Stimulated activated CD4-positive, alpha-beta T cell treated with anti-CD3 and anti-CD28 coated beads, Interleukin-4, amount 100 ng/mL, for 24 hours (primary cell): ENCODE measurements at places on chromosomes 7 and 10.

- no peak for DNase-seq
Observed at GRCh38 chr10:58622246-58622645, 109.6 kb downstream of the BICC1 start.

- DNase-seq: no peak
Observed at GRCh38 chr10:132833421-132834111, 47.6 kb upstream of the NKX6-2 start.

- no peak for DNase-seq
Observed at GRCh38 chr10:122149561-122150505, 121.3 kb upstream of the BTBD16 start.

- DNase-seq: no peak
Observed at GRCh38 chr10:48943096-48943495, 3.5 kb upstream of the LRRC18 start.

DNA sequence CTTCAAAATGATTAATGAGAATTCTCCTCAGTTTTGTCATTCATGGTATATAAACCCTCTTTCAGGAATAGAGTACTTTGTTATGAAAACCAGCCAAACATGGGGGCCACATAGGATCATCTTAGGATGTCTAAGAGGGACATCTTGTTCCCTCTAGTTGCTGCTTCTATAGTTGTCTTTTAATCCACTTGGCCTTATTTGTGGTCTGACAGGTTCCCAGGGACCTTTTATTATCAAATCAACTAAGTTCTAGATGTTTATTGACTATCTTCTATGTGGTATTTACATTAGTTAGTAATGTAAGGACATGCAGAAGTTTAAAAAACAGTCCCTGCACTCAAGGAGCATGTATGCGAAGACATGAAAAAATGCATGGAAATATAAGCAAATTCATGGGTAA is 1.6 kb upstream of the ZC3HAV1 start:
- DNase-seq: no peak

DNA sequence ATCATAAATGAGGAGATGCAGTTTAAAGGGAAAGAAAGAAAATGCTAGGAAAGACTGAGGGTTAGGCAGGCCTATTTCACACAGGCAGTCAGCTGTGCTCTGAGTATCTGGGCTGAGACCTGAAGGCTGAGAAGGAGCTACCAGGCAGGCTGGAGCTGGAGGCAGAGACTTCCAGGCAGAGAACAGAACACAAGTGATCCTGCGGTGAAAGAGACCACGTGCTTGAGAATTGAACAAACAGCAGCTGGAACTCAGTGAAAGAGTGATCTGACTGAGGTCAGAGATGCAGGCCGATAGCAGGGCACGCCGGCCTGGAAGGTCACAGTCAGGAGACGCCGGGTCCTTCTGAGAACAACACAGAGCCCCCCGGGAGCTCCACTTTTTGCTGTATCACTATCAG is 147.8 kb downstream of the ADAM12 start:
- DNase-seq: no peak

- no peak for DNase-seq
Observed at GRCh38 chr10:18087355-18087754, 52.9 kb upstream of the CACNB2 start.

DNA sequence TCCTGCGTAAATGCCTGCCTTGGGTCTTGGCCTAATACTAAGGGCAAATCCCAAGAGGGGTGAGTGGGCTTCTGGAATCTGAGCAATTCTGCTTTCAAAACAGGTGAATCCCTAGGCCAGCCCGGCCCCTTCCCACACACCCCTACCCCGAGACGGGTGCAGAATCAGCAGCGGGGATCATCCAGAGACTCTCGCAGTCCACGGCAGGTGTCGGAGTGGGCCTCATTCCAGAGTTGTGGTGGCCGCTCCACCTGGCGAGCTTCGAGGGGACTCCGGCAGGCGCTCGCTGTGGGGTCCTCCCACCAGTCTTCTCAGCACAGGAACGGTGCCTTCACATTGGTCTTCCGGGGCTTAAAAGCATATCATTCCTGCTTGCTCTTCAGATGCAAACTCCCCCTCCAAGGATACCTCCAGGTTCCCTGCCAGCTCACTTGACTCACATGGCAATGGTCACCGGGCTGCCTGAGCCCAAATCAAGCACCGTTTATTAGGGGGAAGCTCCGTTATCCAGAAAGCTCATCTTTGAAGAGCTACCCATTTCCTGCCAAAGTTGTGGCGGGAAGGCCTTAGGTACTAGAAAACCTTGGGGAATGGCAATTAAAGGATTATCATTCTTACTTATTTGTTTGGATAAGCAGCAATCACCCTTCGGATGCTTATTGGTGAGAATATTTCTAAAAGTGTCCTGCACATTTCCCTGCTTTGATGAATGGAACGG is 67.6 kb downstream of the PRKAG2 start:
- DNase-seq: no peak

DNA sequence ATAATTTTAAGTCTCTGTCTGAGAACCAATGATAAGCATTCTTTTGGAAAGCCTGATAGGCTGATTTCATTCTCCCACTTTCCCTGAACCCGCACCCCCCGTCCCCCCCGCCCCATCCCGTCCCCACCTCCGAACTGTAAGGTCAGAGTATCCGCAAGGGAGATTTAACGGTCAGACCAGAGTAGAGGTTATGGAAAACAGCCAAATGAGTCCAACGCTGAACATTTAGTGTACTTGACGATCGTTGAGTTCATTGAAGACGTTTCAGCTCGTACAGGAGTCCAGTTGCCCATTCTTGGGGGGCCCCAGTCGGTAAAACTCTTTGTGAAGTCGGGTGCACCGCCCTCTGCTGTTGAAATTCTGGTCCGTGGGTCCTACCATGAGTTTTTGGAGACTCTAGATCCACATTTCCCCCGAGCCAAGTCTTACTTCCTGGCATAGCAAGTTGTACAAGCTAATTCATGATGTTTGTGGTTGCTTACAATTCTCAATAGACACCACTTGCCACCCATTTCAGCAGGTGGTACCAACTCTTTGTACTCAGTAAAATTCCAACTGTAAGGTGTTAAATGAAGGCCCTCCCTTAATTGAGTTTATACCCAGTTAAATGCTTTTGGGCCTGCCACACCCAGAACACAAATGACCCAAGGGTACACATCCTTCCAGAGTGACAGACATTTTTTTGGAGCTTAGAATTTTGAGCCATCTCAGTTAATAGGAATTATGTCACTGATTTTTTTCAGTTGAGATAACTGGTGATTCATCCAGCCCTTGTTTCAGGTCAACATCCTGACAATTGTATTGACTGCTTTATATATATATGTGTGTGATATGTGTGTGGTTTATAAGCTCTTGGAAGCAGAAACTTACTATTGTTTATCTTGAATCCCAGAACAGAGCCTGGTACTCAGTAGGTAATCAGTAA is 1.2 kb downstream of the MARCHF5 start:
- peak; percentile 41 for DNase-seq

DNA sequence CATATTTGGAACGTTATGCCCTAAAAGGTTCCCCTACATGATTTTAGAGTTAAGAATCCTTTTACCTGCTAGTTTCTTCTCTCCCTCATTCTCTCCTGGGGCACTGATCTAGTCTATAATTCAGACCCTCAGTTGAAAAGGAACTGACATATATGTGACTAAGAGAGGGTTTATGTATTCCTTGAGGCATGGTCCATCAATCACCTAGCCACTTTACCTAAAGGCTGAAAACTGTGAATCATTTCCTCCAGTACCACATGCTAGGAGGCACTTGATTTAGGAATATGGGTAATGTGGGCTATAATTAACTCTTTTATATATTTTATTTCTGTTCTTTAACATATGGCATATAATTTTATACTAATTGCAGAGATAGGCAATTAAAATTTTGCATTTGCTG is 303.5 kb downstream of the BBS9 start:
- DNase-seq: no peak

DNA sequence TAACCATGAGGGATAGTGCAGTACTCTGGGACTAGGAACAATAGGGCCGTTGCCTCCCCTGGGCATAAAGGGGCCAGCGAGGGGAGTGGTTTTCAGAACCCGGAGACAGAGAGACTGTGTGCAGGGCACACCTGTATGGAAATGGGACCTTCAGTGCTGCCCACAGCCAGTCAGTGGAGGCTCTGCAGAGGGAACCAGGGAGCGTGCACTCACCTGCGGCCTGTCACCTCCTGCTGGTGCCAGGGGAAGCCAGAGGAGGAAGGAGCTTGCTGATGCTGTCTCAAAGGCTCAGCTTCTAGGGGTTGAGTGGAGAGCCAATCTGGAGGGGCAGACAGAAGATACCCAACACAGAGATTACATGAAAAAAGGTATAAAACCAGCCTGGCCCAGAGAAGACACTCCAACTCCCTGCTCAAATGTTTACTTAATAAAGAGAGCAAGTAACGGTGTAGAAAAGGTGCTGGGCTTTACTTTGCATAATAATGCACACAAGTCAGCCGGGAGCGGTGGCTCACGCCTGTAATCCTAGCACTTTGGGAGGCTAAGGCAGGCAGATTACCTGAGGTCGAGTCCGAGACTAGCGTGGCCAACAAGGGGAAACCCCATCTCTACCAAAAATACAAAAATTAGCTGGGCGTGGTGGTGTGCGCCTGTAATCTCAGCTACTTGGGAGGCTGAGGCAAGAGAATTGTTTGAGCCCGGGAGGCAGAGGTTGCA is 35.5 kb upstream of the WAPL start:
- no peak for DNase-seq

- DNase-seq: no peak
Observed at GRCh38 chr7:66642186-66642585, 13.5 kb downstream of the KCTD7 start.

DNA sequence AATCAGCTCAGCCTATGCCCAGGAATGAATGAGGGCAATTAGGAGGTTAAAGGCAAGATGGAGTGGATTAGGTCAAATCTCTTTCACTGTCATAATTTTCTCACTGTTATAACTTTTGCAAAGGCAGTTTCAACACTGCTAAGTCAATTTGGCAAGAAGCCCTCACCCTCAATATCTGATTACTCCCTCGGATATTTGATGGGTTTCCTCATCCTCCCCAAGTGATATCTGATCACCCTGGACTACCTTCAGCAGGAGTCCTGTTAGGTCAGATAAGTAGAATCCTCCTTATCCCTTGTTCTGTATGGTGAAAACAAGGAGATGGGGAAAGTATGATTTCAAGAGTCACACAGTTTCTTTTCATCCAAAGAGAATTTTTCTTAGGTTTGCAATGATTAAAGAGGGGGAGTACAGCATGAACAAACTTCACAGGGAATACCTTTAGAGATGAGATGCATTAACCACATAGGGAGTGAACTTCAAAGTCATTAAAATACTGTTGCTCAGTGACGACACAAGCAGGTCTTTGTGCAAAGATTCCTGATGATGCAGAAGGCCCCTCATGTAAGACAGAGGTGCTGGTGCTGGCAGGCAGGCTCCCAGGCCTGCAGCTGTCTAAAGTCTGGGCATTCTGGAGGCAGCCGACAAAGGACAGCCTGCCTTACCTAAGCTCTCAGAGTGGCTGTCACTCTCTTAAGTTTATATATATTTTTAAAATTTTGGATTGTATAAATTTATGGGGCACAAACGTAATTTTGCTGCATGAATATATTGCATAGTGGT is 75.4 kb upstream of the POM121L12 start:
- no peak for DNase-seq

DNA sequence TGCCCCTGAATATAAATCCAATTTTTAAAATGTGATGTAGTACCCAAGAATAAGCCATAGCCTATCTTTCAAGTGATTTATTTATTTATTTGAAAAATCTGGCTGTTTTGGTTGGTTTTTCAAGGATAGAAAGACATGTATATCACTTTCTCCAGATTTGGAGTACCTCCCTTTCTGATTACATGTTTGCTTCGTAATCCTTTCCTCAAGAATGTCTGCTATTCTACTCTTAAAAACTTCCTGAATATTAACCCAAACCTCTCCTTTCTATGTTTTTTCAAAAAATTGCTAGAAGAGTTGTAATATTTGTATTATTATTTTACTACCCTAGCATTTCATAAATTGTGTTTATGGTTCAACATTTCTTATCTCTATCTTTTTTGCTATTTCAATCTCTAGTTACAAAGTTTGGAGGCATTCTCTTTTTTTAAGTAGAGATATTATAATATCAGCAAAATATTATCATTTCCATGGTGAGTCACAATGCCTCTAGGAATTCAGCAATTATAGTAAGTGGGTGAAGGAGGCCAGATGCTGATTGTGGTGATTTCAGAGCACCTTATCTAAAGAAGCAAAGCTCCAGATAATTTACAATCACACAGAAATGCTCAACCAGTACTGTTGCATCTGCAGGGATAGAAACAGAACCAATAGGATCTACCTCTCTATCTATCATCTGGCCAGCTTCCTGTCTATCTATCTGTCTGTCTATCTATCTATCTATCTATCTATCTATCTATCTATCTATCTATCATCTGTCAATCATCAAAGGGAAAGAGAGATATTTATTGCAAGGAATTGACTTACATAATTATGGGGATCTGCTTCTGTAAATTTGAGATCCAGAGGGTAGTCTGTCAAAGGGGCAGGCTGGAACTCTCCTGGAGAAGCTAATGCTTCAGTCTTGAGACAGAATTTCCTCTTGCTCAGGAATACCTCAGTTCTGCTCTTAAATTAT is 412.5 kb upstream of the SEMA3C start:
- no peak for DNase-seq

DNA sequence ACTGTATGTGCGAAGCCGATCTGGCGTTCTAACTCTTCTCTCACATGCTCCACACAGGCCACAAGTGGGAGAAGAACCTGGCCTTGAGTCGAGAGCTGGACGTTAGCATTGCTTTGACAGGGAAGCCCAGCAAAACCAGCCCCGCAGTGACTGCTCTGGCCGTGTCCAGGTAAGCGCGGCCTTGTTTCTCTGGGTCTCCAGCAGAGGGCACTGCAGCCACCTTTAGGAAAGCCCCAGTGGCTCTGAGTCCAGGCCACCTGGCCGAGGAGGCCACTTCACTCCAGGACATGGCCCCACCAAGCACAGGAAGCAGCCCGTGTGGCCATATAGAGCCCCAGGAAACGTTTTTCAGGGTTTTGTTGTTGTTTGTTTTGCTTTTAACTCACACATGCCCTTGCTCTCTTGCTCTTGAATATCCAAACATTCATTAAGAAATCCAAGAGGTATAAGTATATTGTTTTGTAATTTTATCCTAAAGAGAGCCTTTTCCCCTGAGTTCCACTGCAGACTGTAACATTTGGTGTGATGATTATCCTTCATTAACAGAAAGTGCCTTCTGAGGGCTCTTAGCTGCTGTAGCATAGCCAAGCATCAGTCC is 41.8 kb upstream of the LRRC18 start:
- DNase-seq: peak; percentile 18

- DNase-seq: no peak
Observed at GRCh38 chr10:49569031-49569631, 30.2 kb upstream of the ERCC6 start.

- DNase-seq: no peak
Observed at GRCh38 chr10:50554376-50554994, 69.3 kb downstream of the SGMS1 start.

- peak; percentile 40 for DNase-seq
Observed at GRCh38 chr7:43735802-43736603, 6.7 kb upstream of the COA1 start.
